ENCODE measurements at places on chromosomes 4 and X.

GRCh38 chrX:71579990-71580380 is 1.7 kb downstream of the GCNA start:
- DNase-seq: no peak

GRCh38 chr4:26272654-26273615 is 47.9 kb upstream of the RBPJ start:
- no peak for DNase-seq

- DNase-seq: peak; percentile 48
Measured at GRCh38 chrX:150365051-150365989, 2.2 kb downstream of the MAMLD1 start.

DNA sequence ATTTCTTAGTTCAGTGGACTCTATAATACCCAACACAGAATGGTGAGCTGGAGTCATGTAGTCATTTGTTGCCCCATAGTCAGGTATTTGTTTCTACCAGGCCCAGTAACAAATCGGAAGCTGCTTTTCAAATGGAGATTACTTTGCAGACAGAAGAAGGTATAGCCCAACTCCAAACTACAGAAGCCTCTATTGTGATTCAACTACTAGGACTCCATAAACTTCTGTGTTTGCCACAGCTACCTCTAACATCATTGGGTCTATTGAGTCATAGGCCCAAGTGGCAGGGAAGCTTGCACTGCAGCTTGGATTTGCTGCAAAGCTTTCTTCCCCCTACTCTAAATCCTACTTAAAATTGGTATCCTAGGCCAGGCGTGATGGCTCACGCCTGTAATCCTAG is 148.8 kb upstream of the STK26 start:
- no peak for DNase-seq

GRCh38 chr4:71550220-71551165 is 211.7 kb downstream of the SLC4A4 start:
- no peak for DNase-seq

- no peak for DNase-seq
Measured at GRCh38 chr4:136281889-136282288, 1250.4 kb downstream of the PCDH18 start.

- no peak for DNase-seq
Measured at GRCh38 chr4:133638751-133639150, 489.7 kb downstream of the PCDH10 start.

GRCh38 chr4:14478504-14478903 is 523.8 kb upstream of the CPEB2 start:
- DNase-seq: no peak

DNA sequence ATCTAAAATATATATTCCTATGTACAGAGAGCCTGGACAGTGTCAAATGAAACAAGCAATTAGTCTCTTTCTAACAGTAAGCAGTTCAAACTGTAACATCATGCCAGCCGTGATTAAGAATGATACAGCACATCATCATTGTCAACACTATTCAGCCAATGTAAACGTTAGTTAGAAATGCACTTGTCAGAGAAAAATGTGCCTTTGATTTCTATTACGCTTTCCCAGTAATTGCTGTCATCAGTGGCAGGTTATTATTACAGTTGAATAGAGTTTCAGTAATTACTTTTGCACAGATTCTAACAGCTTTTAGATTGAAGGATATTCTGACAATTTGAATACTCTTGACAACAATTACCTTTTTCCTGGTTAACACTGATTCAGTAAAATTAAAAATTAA is 1007.1 kb downstream of the SH3BGRL start:
- DNase-seq: no peak

- DNase-seq: no peak
Measured at GRCh38 chr4:143017210-143017609, 167.5 kb upstream of the USP38 start.

GRCh38 chrX:58025979-58026378 is 115.7 kb upstream of the ZXDA start:
- DNase-seq: peak; percentile 13

DNA sequence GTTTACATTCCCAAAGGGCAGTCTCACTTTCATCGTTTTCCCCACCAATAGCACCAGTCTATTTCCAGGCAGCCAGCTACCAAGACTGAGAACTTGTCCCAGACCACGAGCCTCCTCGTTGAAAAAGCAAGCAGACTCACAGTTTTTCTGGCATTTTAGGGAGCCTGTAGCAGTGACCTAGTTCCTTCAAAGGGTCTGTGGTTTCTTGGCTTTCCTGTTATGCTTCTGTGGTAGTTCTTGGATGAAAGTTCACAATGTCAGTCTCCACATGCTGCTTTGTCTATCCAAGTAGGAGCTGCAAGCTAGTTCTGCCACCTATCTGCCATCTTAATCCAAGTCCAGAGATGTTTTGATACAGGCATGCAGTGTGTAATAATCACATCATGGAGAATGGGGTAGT is 151.6 kb upstream of the ZC4H2 start:
- DNase-seq: no peak

GRCh38 chr4:1092026-1092982 is 21.1 kb downstream of the RNF212 start:
- DNase-seq: no peak

Measured in BE2C (cell line).